ENCODE measurements at places on chromosomes 11 and 22.

DNA sequence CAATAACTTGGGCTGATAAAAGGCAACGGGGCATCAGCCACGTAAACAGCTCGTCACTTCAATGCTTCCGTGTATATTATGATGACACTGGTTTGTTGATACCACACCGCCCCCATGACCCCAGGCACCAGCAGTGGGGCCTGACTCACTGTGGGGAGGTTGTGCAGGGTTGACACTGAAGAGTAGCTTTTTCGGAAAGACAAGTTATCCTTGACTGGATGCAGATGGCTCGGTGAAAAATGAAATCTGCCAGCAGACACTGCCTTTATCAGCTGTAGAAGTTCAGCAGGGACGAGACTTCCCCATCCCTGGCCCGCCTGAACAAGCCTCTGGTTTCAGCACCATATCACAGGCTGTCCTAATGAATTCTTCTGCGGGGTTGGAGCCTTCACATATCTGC, 55.6 kb downstream of the WT1 start:
- no peak for DNase-seq

GRCh38 chr22:45574069-45574703, 71.5 kb downstream of the FBLN1 start:
- DNase-seq = no peak

DNA sequence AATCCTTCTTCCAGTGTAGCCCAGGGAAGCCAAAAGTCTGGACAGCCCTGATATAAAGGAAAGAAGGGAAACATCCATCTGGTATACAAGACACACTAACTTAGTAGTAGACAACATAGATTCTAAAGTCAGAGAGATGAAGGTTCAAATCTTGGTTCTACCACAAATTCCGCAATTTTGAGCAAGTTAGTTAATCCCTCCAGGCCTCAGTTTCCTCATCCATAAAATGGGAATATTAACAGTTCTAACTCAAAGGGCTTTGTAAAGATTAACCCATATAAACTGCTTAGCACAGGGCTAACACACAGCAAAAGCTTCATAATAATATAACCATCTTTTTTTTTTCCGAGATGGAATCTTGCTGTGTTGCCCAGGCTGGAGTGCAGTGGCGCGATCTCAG, 10.7 kb downstream of the LRP4 start:
- DNase-seq = no peak

GRCh38 chr11:126355926-126356897, 726 bp downstream of the ST3GAL4 start:
- DNase-seq = no peak

DNA sequence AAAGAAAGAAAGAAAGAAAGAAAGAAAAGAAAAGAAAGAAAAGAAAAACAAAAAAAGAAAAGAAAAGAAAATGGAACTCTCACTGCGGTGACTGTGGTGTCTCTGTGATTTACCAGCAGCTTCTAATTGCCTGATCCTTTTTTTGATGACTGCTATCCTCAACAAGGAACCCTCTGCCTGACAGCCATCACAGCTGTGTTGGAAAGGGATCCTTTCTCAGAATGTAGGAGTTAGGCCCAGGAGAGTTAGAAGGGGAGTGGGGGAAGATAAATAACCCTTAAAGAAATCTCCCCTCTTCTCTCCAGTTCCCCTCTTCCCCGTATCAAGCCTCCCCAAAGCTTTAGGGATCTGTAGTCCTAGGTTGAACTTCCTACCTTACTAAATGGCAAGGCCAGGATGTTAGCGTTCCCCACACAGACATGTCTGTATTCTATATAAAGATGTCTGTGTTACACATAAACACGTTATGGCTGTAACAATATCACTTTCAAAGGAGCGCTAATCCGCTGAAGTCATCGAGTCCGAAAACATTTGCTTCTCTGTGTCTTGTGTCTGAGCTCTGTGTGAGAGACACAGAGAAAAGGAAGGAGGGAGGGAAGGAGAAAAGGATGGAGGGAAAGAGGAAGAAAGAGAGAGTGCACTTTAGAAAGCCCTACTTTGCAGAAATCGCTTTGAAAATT, 26.8 kb upstream of the WT1 start:
- no peak for DNase-seq

DNA sequence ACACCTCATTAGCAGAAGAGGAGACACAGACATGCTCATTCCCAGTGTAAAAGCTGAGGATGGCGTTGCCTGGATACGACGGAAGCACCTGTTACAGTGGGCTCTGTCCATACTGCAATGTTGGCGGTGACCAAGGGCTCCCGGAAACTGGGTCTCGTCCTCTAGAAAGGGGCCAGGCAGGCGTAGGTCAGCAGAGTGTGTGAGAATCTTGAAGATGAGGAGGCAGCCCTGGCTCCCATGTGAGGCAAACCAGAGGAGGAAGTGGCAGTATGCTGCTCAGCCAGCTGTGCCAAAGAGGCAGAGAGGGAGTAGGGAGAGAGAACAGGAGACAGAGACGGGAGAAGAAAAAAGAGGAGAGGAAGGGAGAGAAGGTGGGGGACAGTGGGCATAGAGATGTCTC, 10.3 kb downstream of the LTO1 start:
- no peak for DNase-seq

DNA sequence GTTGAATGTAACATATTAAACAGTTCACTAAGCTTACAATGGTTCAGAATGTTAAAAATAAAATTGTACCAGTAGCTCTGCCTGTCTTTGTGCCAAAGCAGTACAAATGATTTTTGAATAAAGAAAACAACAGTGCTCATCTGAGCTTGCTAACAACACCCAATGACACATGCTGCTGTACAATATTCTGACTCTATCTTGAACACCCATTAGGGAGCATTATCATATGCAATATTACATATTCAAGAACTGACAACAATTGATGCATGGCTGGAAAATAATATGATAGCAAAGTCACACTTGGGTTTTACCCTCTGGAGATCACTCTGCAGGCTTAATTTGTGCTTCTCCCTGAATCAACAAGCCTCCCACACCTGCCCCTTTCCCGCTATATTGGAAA, 953.7 kb downstream of the OPCML start:
- DNase-seq = no peak

GRCh38 chr11:115464269-115464668, 39.9 kb downstream of the CADM1 start:
- no peak for DNase-seq

GRCh38 chr11:43942662-43943371, 380 bp downstream of the C11orf96 start:
- DNase-seq = no peak

- DNase-seq = no peak
These were observed 35.0 kb upstream of the MAPK1 start for GRCh38 chr22:21902296-21903087.

- DNase-seq = no peak
These were observed 2.7 kb upstream of the KCNK7 start for GRCh38 chr11:65598258-65598699.

- no peak for DNase-seq
These were observed 873.2 kb downstream of the METTL15 start for GRCh38 chr11:28981381-28981780.

DNA sequence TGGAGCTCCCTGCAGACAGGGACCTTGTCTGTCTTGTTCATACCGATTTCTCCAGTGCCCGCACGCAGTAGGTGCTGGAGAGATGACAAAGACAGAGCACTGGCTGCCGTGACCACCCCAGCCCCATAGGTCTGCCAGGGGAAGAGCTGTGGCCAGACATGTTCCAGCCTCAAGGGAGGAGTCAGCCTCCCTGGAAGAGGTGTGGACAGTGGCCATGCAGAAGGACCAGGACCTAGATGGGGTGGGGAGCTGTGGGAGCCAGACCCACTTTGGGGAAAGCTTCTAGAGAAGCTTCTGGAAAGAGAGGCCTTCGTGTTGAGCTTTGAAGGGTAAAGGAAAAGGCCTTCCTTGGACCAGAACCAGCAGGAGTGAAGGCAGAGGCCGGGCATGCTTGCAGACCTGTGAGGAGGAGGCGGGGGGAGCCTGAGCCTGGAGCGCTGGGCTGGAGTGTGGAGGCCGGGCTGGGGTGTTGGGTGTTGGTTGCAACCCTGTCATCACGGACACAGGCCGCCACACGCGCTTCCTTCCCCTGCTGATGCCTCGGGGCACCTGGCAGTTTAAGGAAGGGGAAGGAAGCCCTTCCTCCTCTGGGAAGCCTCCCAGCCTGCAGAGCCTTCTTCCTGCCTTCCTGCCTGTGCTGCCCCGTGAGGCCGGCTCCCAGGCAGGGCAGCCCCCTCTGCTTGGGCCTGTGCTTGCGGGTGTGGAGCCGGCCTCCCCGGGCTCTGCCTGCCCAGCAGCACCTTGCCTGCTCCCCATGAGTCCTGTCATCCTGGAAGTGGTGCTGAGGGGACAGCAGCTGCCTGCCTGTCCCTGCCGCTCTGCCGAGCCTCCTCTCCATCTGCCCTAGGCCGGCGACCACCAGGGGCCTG, 12.3 kb downstream of the RELT start:
- no peak for DNase-seq

Measured in NCI-H2081 treated with DMSO at 0.1 percent for 48 hours (cell line).